ENCODE measurements at places on chromosomes 13 and 19. TPM values are rescaled to one million over a fixed set of nuclear protein-coding genes. Genes with fewer than 3 reads are reported as not detected.
A peak's percentile ranks its signal among the peaks of the same experiment; 100 is the strongest.

GRCh38 chr13:80707000-80707983 is 366.4 kb upstream of the SPRY2 start:
- no peak for DNase-seq
- no peak overlapping the region for H3K27ac ChIP-seq
- no peaks in the 10 kb centered on the region for H3K27me3 ChIP-seq

DNA sequence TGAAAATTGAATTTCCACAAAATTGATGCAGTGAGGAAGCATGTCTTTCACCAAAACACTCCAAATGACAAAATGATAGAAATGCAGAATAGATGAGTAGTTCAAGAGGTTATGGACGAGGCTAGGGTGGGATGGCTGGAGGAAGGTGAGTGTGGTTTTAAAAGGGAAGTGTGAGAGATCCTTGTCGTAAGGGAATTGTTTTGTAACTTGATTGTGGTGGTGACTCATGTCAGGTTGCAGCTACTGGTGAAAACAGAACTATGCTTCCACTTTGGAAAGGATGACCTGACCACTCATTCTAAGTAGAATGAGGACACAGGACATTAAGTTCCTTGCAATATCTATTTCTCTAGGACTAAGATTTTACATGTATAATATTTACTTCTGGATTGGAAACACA is 345.7 kb downstream of the MTUS2 start:
- no peaks in the 10 kb centered on the region for H3K36me3 ChIP-seq
- H3K27me3 ChIP-seq = no peaks in the 10 kb centered on the region
- H3K4me1 ChIP-seq = no peaks in the 10 kb centered on the region
- no peak overlapping the region for H3K4me3 ChIP-seq
- DNase-seq = no peak

GRCh38 chr13:30803749-30804148 is 68.4 kb downstream of the ALOX5AP start:
- peaks cover 10% of the 10 kb centered on the region for H3K4me1 ChIP-seq
- peak overlapping the region; percentile 58 for H3K4me3 ChIP-seq
- peak overlapping the region; percentile 24 for H3K27ac ChIP-seq
- H3K36me3 ChIP-seq = no peaks in the 10 kb centered on the region

TRAPPC2B gene
- polyA plus RNA-seq = 30.9 TPM

FBXO27 gene
- polyA plus RNA-seq = 0.14 TPM
